ENCODE measurements at places on chromosomes 13 and 19. TPM values are rescaled to one million over a fixed set of nuclear protein-coding genes. Genes with fewer than 3 reads are reported as not detected.

DNA sequence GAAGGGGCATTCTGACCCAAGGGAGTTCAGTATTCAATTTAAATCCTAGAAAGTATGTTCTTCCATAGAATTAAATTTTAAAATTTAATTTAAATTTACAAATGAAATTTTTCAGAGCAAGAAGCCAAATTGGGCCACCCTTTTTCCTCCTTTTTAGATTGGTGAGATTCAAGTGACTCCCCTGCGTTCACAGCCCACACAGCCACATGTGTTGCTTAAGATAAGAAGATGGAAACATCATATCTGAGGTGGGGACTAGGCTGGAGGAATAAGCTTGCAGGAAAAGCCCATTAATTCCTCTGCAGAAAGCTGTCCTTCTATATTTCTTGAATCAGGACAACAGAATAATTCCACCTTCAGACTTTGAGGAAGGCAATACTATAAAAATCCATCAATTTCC is 392.7 kb upstream of the ZNF507 start:
- no peak for DNase-seq

DNA sequence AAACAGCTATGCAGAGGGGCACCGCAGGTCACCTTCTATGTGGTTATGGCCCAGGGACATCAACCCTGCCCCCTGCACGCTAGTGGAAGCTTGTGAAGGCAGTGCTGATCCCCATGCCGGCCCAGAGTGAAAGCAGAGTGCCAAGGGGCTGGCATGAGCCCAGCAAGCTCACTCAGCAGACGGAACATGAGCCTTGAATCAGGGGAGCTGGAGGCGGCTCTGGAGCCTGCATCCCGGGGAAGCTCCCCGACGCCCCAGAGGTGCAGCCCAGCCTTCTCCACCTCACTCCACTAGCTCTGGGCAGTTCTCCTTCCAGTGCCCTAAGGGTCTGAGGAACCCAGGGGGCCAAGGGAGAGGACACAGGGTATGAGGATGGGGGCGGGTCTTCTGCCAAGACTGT is 19.0 kb upstream of the ISYNA1 start:
- DNase-seq: no peak

- DNase-seq: no peak
These were observed 9.8 kb downstream of the FZR1 start for GRCh38 chr19:3515891-3516422.

- no peak for DNase-seq
These were observed 349.1 kb downstream of the LIG4 start for GRCh38 chr13:107866032-107866940.

- DNase-seq: no peak
These were observed 85.7 kb downstream of the NUFIP1 start for GRCh38 chr13:44903574-44903985.

GRCh38 chr13:33252135-33252534 is 33.4 kb downstream of the STARD13 start:
- no peak for DNase-seq

DNA sequence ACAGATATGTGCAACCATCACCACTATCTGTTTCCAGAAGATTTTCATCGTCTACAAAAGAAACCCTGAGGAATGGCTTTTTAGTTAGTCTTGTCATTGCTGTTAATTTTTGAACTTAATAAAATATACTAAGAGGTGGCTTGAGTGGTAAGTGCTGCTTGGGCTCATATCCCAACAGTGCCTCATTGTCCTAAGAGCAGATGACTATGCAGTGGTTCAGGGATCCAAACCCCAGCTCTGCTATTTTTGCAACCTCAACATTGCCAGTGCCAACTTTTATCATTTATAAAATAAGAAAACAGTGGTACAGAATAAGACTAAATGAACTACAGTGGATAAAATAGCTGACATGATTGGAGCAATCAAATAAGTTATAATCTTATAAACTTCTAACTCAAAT is 123.2 kb upstream of the SLC7A1 start:
- DNase-seq: no peak

GRCh38 chr13:73335210-73335609 is 276.4 kb downstream of the KLF5 start:
- DNase-seq: no peak

GRCh38 chr13:43986421-43986981 is 106.8 kb downstream of the LACC1 start:
- DNase-seq: no peak

DNA sequence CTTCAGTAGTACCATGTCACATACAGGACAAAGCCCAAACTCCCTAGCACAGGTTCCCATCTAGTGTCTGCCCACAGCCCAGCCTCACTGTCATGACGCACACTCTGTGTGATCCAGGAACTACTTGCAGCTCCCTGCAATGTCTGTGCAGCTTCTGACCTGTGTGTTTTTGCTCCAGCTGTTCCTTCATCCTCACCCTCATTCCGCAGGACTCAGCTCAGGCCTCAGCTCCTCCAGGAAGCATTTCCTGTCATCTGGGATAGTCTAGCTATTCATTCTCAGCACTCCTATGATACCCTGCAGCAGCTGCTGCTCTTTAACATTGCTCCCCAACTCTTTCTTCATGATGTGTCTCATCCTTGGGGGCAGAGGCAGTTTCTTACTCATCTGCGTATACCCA is 56.1 kb downstream of the ENOX1 start:
- no peak for DNase-seq

- DNase-seq: no peak
These were observed 49.4 kb downstream of the ZNF536 start for GRCh38 chr19:30421571-30421970.

DNA sequence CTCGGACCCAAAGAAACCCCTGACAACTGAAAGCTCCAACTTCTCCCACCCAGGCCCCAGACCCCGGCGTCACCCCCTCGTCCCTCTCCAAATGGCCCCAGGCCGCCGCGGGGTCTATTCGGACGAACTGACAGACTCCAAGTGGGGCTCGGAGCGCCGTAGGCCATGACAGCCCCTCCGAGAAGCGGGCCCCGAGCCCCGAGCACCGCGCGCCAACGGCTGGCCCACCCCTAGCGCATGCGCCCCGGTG is 360 bp downstream of the DDX39A start:
- DNase-seq: peak; percentile 83

GRCh38 chr13:78597602-78597932 is 5.8 kb downstream of the POU4F1 start:
- DNase-seq: no peak

GRCh38 chr19:39677961-39678889 is 22.5 kb downstream of the LGALS16 start:
- DNase-seq: no peak

DNA sequence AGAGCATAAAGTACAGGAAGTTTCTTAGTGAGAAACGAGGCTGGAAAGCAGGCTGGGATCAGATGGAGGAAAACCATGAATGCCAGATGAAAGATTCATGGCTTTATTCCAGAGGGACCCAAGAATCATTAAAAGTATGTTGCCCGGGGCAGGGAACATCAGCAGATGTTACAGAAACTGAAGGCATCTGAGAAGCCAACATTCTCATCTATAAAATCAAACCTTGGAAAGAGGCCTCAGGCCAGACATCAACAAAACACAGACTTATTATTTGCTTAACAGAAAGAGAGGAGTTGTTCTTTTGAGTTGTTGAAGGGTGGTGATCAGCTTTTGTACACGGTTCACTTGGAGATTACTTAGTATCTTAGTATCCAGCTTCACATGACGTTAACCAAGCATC is 543.6 kb downstream of the RFC3 start:
- DNase-seq: no peak

GRCh38 chr13:94305463-94305862 is 174.0 kb downstream of the DCT start:
- DNase-seq: no peak

- DNase-seq: no peak
These were observed 136.2 kb downstream of the KLF12 start for GRCh38 chr13:73997964-73998363.

GRCh38 chr13:99463646-99464397 is 37.5 kb upstream of the TM9SF2 start:
- no peak for DNase-seq

GRCh38 chr19:32824916-32825608 is 44.5 kb downstream of the SLC7A9 start:
- no peak for DNase-seq

DNA sequence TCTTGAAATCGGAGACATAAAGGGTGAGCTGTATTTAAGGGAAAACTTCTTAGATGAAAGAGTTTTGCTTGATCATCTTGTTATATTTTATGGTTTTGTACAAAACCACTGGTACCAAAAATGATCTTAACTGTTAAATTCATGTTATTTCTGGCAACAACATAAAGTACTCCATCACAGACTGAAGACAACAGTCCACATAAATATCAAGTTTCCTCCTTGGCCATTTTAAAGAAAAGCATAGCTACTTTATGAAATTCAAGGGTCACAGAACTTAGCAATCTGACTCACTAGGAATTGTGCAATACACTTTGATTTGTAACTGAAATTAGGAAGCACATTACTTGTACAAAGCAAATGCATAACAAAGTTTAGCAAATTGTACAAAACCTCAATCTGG is 66.3 kb downstream of the TBC1D4 start:
- DNase-seq: no peak

GRCh38 chr13:101565317-101565716 is 112.8 kb downstream of the ITGBL1 start:
- DNase-seq: no peak

GRCh38 chr19:51810223-51810622 is 15.3 kb downstream of the FPR3 start:
- no peak for DNase-seq

DNA sequence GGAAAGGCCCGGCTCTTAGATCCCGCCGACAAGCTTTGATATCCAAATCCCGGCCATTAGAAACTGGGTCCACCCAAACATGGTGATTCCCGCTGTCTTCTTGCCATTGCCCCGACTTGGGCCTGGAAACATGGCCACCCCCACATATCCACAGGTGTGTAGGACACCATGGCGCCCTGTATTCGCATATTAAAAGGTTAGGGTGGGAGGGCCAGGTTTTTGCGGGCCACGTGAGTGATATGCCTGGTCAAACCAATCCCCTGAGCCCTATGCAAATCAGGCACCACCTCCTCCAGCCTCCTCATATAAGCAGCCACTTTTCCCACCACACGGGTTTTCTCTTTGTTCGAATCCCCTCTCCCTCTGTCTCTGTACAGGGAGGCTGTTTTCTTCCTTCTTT is 766.4 kb downstream of the UQCRFS1 start:
- no peak for DNase-seq

DNA sequence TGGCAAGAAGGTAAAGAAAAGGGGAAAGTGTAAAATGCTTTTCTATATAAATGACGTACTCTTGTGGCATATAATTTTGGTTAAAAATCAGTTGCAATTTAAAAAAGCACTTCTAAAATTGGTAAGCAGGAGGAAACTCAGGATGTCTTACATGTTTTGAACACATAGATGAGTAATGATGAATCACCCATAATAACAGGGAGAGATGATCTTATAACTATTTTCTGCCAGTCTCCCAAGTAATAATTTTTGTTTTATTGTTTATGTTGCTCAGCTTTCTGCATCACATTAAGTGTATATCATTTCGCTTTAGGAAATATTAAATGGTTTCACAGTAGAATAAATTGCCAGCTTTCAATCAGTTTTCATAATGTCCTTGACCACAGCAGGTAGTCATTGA is 1430.7 kb upstream of the PCDH20 start:
- no peak for DNase-seq

DNA sequence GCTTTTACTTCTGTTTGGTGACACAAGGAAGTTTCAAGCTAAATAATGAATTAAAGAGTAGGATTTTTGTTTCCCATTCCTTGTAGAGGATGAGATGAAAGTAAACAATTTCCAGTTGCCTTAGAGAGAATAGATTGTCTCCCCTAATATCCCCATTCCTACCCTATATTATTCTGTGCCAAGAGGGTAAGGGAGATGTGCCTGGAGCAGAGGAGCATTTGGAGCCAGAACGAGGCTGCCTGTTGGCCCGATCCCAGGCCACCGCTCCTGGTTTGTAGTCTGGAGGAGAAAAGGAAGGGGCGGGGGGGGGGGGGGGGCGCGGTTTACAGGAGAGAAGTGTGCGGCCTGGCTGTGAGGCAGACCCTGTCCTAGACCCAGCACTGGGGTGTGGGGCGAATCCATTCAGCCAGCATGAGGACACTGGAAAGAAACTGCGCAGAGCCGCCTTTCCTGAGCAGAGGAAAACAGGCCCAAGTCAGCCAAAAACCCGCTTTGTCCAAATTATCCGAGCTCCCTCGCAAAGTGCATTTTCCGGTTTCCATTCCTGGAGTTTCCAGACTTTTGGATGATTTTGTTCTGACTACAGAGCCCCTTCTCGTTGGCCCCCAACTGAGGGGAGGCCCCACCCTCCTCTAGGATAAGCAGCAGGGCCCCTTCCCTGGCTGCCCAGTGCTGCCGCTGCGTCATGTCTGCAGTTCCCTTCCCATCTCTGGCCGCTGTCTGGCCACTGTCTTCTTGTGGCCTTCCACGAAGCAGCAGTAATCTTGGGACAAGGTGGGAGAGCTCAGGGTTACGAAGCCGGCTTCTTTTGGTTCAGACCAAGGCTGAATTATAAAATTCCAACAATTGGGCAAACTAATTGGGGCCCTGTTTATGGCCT is 23.0 kb downstream of the NFIX start:
- no peak for DNase-seq

Gene ZNF490
- total RNA-seq: 15.4 TPM

Gene CEACAM4
- not detected for total RNA-seq

Gene N4BP2L1
- 66.2 TPM for total RNA-seq

Gene ERICH4
- not detected for total RNA-seq

Gene ZSCAN4
- not detected for total RNA-seq

Gene CYP4F22
- 0.36 TPM for total RNA-seq

Gene ICAM3
- 122 TPM for total RNA-seq

Gene C1QTNF9B
- total RNA-seq: not detected

Gene GPR183
- total RNA-seq: 10.4 TPM

Gene SLC6A16
- 6.0 TPM for total RNA-seq

Gene POGLUT2
- 1.1 TPM for total RNA-seq

Gene ZNF415
- total RNA-seq: 5.1 TPM

Gene UBE2M
- 48.5 TPM for total RNA-seq

Gene ZC3H13
- 56.2 TPM for total RNA-seq

Gene LTBP4
- total RNA-seq: 114 TPM

All from naive thymus-derived CD8-positive, alpha-beta T cell (primary cell).